ENCODE measurements at places on chromosomes 1 and 21. TPM values are rescaled to one million over a fixed set of nuclear protein-coding genes. Genes with fewer than 3 reads are reported as not detected.

DNA sequence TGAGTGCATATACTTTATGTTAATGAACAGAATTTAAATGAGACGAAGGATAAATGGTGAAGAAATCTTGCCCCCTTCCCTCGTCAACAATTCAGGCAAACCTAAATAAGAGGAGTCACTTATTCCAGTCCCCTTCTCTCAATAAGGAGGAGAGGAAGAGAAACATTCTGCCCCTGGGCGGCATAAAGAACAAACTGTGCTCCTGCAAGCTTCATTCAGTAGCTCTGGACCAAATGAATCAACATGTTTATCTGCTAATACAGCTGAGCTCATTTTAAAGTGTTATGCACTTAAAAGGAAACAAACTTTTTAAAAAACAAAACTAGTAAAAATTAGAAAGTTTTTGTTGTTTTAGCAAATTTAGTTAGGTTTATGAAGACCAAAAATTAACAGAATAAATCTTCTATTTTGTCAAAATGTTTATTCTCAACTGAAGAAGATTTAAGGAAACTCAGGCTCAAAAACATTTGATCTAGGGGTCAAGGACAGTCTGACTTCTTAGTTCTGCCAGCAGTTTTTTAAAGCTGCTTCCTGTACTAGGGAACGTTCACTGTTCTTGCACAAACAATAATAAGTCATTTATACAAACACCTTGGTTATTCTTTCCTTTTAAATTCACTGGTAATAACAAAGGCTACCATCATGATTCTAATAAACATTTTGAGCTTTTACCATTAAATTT is 58.3 kb downstream of the AKT3 start:
- no peak for DNase-seq

- no peak for DNase-seq
Measured at GRCh38 chr1:59389847-59390246, 93.0 kb downstream of the FGGY start.

DNA sequence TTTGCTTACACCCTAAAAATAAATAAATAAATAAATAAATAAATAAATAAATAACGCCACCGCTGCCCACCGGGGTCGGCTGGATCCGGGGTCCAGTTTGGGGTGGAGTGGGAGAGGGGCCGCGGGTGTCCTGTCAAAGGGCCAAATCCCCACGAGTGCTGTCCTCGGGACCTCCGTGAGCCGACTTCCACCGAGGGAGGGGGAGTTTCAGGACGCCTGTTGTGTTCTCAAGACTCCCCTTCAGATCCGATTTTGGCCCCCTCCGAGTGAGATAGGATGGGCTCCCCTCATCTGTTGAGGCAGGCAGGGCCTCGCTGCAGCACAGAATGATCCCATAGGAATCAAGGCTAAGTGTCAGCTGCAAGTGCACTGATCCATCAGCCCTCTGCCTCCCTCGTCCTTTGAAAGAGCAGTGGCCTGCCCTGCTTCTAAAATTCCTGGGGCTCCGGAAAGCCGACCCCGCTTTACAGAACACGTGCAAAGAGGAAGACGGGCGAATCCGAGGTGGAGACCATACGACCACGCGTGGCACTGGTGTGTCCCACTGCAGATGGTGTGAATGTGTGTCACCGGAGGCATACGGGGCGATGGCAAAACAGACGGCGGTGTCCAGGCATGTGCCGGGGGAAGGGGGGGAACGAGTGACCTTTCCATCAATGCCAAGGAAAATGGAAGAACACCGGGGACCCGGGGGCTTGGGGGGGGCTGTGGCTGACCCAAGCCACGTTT is 3880.5 kb downstream of the SRGAP2C start:
- DNase-seq: no peak

Gene TCHHL1
- polyA plus RNA-seq: not detected

- DNase-seq: no peak
Measured at GRCh38 chr1:181140398-181140797, 51.9 kb downstream of the IER5 start.

DNA sequence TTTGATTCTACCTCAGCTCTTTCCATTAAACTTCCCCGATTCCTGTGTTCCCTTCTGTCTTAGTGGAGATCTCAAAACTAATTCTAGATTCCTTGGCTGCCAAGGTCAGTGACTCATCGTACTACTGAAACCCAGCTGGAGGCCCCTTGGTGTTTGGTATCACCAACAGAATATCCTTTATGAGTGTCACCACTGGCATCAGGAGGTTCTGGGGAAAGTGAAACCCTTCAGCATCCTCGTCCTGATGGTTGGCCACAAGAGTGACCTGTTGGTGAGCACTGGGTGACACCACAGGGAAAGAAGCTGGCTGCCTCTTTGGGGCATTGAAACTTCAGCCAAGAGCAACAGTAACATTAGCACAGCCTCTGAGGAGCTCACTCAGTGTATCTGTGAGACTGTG is 9.6 kb downstream of the RAB42 start:
- no peak for DNase-seq

DNA sequence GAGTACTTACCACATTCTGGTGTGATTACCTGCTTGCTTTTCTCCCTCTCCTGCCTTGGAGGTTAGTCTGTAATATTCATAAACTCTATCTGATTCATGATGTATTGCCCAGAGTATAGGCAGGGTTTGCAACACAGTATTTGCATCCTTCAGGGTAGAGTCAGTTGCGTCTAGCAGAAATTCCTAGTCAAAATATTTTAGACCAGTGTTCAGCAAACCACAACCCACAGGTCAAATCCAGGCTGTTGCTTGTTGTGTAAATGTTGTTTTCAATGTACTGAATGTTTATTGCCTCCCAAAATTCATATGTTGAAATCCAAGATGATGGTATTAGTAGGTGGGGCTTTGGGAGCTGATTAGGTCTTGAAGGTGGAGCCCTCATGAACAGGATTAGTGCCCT is 82.9 kb downstream of the NGF start:
- no peak for DNase-seq

Data from H1 (cell line).